ENCODE measurements at places on chromosomes 5 and 9. TPM values are rescaled to one million over a fixed set of nuclear protein-coding genes. Genes with fewer than 3 reads are reported as not detected.

The MAPKAP1 gene
- total RNA-seq, result 64.2 TPM

The SYK gene
- 2.0 TPM for total RNA-seq

The NR4A3 gene
- total RNA-seq, result 40.8 TPM

The PHF24 gene
- not detected for total RNA-seq

Data from psoas muscle (tissue), 8 donors.